ENCODE measurements at places on chromosomes 7 and 10.
A peak's percentile ranks its signal among the peaks of the same experiment; 100 is the strongest.

DNA sequence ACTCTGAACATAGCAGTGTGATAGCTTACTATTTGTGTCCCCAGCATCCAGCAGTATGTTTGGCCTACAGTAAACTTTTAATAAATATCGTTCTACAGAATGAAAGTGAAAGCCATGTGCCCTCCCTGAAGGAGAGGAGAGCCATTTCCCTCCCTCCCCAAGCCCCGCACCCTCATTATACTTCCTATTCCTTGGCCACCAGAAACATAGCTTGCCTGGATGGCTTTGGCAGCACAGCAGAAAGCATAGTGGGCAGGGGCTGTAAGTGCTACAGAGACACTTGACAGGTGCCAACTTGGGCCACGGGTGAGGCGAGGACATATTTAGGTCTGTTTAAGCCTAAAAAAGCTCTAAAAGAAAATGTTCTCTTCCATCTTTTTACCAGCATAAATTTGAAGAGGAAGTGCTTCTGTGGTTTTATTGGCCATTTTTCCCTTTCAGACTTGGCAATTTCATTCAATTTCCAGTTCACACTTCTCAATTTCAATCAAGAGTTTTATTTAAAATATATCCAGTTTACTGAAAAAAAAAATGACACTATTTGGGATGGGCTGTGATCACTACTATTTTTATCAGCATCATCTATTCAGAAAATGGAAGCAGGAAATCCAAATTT lies 12.7 kb downstream of the HHEX start:
- no peak for DNase-seq

- DNase-seq, result no peak
These were observed 40.4 kb downstream of the CALML3 start for GRCh38 chr10:5565205-5565545.

- DNase-seq, result no peak
These were observed 25.2 kb downstream of the ZNF117 start for GRCh38 chr7:64965594-64965993.

GRCh38 chr7:55152516-55152915 lies 133.7 kb downstream of the EGFR start:
- DNase-seq, result no peak

- DNase-seq, result no peak
These were observed 433.0 kb downstream of the ANKRD7 start for GRCh38 chr7:118657391-118658005.

DNA sequence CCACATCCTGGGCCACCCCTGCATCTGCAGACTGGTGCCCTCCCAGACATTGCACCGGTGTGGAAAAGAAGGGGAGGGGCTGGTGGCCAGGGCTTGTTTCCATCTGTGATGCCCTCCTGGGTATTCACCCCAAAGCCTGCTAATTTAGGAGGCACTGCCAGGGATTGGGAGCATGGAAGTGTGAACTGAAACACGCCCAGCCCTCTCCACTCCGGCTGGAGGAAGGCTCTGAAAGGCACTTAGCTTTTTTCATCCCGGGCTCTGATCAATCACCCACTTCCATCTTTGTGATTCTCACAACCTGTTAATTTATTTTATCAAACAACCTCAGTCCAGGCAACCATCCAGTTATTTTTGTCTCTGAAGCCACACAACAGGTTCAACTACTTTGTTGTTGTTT lies 20.9 kb upstream of the CPXM2 start:
- DNase-seq, result peak; percentile 49

DNA sequence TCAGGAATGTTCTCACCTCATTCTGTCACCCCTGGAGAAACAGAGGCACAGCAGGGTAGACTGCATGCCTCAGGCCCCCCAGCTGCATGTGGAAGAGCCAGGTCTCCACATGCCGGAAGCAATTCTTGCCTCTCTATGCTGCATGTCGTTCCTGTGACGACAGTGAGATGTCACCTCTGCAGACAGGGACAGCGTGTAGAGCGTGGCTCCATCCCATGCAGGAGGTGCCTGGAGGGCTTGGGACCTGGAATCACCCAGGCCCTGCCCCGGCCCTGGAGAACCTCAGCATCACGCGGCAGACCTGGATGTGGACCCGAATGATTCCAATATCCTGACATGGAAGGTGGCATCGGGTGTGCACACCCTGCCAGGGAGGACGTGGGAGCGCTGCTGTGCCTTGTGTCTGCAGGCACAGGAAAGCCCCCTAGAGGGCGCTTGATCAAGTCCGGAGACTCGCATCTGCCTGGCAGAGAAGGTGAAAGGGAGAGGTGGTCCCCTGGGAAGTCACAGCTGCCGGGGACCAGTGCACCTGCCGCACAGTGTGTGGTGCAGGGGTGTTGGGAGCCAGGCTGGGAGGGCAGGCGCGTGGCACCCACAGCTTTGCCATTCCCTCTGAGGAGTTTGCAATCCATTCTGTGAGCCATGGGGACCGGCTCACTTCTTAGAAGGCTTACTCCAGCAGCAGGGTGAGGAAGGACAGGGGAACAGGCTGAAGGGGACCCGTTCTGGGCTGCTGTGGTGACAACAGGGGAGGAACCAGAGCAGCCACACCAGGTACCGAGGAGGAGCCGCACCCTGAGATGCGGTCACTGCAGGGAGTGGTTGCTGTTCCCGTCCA lies 45.3 kb upstream of the EN2 start:
- peak; percentile 83 for DNase-seq

- peak; percentile 31 for DNase-seq
These were observed 120.2 kb upstream of the RAB18 start for GRCh38 chr10:27383595-27384542.

- no peak for DNase-seq
These were observed 17.1 kb downstream of the ST7 start for GRCh38 chr7:116970238-116970910.

GRCh38 chr7:91398341-91398740 lies 134.1 kb downstream of the FZD1 start:
- no peak for DNase-seq
